ENCODE measurements at places on chromosomes 12 and 14.

DNA sequence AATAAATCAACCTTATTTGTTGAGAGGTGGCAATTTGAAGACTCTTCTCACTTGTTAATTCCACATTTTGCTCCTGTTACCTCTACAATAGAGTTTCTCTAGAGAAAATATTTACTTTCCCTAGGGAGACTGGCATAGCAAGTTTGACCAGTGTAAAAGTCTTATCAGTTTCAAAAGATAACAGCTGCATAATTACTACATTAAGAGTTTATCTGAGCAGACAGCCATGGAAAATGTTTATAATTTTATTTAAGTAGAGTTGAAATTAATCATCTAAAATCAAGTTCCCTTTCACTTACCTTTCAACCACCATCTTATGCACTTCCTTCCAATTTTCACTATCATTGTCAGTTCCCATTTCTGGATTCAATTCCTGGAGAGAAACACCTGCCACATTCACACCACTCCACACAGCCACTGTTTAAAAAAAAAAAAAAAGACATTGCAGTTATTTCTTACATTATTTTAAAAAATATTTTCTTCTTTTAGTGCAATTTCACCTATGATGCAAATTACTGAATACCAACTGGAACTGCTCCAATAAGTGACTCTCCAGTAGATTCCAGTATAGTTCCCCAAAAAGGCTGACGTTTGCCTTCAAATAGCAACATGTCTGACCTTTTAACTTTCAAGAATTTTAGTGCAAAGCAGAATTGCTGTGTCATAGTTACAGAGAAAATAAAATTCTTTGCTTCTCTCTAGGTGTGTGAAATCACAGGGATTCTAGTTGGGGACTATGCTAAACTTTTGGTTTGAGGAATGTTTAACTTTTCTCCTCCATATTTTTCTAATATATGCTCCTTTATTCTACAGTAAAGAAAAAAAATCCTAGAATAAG lies 19.4 kb downstream of the LDHB start:
- DNase-seq = no peak

GRCh38 chr14:33219957-33220356 lies 281.3 kb downstream of the NPAS3 start:
- no peak for DNase-seq

DNA sequence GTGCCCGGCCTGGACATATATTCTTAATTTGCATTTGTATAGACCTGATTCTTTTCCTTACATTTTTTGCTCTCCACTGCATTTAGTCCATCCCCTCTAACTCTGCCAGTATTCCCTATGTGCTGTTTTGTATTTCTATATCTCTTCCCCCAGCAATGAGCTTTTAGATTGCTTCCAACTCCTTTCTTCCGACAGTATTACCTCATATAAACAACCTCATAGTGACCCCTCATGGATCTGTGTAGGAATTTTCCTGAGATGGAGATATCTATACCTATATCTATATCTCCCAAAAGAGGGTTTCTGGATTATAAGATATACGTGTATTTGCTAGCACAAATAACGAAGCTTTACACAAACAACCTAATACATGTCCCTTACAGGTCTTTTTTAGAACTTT lies 161.9 kb downstream of the CRADD start:
- no peak for DNase-seq

DNA sequence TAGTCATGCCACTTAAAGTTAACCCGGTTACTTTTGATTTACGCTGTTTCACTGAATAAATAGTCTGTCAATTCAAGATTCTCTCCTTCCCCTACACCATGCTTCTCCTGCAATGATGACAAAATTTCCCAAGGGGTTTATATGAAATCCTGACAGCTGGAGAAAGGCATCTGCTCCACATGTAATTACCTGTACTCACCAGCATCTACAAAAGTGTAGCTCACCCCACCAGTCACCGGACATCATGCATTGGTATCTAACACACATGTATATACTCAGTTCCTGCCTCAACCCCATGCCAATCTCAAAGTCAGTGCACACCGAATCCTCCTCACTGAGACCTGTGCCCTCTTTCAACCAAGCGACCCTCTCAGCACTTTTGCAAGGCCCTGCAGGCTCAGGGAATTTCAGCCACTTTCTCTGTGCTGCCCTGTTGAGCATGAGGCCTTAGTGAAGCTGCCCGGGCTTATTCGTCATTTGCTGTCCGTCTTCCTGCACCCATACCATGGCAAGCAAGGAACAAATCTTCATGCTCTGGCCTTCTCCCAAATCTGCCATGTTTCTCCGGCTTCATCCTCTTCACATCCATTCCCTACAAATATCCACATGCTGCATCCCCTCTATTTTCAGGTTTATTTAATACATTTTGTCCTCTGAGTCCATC lies 131.6 kb downstream of the SEC23A start:
- DNase-seq = no peak

DNA sequence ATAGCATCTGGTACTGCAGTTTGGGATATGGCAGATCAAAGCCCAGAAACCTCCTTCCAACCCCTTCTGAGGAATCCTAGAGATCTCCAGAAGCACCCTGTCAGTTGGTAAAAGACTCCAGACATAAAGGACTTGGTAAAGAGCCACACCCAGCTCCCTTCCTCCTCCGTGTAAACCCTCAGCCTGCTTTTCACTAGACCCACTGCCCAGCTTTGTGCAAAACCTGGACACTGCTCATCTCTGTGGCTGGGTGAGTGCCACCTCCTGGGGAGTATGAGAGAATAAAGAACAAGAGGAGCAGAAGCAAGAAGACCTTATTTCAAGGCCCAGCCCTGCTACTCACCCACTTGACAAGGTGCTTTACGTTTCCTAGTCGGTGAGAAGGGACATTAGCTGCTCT lies 33.0 kb downstream of the ANO2 start:
- DNase-seq = no peak

- DNase-seq = no peak
Measured at GRCh38 chr14:67199016-67199415, 9.8 kb downstream of the GARIN2 start.

- DNase-seq = no peak
Measured at GRCh38 chr12:48991247-48992050, 7.7 kb downstream of the DDN start.

GRCh38 chr12:114686773-114687500 lies 3.0 kb upstream of the TBX3 start:
- DNase-seq = no peak

GRCh38 chr12:27319848-27320247 lies 12.8 kb upstream of the BMAL2 start:
- DNase-seq = no peak

GRCh38 chr14:99246536-99247097 lies 25.4 kb downstream of the BCL11B start:
- peak; percentile 60 for DNase-seq

DNA sequence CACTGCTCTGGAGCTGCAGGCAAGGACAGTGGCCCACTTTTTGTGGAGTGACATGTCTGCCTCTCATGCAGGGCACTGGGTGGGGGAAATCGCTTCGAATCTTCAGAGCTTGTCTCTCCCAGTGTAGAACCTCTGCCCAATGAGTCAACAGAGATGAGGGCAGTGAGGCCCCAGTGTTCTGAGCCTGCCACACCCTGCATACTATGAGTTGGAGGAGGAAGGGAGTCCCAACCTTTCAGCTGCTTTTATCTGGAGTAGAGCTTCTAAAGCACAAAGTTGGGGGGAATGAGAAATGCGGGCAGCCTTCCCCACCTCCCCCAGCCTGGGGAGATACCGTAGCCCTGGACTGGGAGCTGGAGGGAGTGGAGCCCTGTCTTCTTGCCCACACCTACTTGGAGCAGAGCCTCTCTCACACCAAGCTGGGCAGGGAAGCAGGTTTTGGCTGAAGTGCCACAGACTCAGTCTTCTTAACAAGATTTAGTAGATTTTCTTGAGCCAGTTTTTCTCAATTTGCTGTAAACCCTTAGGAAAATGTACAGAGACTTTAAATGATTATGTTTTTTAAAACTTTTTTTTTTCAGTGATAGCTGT lies 159.1 kb downstream of the ADGRD1 start:
- DNase-seq = no peak

GRCh38 chr14:69858801-69859200 lies 20.4 kb upstream of the SMOC1 start:
- DNase-seq = no peak

GRCh38 chr12:22406627-22407026 lies 72.1 kb upstream of the ST8SIA1 start:
- no peak for DNase-seq

DNA sequence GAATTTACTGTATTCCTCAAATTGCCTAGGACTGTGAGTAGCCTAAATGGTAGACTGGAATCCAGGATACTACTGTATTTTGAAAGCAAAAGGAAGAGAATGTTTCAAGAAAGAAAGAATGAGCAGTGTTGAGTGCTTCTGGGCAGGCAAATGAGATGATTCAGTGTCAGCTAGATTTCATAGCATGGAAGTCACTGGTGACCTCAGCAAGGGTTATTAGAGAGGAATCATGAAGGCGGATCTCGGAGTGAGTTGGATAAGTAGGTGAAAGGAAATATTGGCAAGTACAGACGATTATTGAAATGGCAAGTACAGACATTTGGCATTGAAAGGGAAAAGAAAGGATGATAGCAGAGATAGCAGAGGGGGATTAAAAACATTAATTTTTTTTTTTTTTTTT lies 27.1 kb downstream of the VRK1 start:
- DNase-seq = no peak

DNA sequence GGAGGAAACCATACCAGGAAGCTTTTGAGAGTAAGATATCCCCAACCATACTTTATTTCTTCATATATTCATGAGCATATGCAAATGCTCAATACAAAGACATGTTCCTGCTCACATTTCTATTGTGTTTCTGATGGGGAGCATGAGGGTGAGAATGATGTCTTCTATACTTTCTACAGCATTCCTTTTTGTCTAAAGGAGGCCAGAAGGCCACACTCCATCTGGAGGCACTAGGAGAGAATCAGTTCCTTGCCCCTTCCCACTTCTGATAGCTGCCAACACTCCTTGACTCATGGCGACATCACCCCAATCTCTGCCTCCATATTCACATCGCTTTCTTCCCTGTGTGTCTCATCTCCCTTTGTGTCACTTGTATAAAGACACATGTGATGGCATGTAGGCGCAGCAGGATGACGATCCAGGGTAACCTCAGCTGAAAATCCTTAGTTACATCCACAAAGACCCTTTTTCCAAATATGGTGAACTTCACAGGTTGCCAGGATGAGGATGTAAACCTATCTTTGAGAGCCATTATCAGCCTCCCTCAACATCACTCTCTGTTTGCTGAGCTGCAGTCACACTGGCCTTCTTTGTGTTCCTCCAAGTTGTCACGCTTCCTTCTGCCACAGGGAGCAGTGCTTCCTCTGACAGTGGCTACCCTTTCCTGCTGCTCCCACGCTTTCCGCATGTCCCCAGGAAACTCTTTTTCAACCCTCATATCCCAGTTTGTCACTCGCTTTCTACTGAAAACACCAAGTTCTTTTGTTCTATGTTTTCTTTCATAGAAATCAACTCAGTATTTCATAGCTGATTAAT lies 96.9 kb downstream of the STXBP6 start:
- no peak for DNase-seq

DNA sequence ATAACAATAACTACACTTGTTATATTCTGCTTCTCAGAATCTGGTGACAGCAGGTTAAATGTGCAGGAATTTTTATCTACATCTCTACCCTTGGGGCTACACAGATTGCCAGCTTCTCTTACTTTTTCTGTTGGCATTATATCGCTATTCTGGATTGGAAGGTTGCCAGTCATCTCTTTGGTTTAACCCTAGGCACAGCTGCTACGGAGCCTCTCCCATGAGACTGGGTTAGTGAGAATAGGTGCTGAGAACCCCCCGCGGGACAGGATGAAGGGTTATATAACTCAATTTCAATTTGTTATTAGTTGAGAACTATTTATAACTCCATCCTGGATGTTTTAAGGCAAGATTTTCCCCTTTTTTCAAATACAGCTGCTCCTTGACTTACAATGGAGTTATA lies 73.1 kb downstream of the ACADS start:
- no peak for DNase-seq

GRCh38 chr12:126171937-126172559 lies 1106.8 kb downstream of the AACS start:
- no peak for DNase-seq

DNA sequence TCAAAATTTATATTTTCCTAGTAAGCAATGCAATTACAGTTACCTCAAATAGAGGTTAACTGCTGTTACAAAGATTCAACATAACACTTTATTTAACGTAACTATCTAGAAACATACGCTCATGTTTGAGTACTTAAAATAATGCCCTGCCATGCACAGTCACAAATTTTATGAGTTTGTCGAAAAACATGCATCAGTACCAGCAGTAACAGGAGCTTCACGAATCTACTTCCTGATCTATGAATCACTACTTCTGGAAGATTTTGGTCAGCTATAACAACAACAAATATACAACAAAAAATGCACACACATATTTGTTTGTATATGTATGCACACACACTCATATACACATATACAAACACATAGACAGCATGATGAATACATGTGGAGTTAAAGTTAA lies 881.8 kb downstream of the FSCB start:
- no peak for DNase-seq

DNA sequence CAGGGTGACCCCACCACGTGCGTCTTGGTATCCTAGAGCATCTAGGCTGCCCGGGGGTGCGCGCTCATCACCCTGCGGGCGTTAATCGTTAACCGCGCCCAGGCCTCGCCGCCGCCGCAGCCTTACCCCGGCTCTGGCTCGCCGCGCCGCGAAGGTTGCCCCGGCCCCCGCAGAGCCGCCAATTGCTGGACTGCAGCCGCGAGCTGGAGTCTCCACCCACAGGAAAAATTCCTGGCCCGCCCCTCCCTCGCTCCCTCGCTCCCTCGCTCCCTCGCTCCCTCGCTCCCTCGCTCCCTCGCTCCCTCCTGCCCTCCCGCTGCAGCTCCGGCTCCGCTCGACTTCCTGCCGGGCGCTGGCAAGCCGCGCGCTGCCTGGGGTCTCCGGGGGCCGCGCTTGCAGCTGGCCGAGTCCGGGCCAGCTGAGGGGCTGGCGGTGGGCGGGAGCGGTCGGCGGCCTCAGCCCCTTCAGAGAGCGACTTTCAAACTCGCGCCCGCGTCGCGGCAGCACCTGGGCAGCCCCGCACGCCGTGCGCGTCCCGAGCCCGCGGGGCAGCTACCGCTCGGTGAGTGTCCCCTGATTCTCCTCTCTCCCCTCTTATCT lies at the start of gene PLEKHG3:
Gene PLEKHG3, plus strand, starts transcription at position 282 of the 600 bp plus-strand sequence. CDS start 23,208 bp downstream, outside the sequence.
- peak; percentile 65 for DNase-seq

DNA sequence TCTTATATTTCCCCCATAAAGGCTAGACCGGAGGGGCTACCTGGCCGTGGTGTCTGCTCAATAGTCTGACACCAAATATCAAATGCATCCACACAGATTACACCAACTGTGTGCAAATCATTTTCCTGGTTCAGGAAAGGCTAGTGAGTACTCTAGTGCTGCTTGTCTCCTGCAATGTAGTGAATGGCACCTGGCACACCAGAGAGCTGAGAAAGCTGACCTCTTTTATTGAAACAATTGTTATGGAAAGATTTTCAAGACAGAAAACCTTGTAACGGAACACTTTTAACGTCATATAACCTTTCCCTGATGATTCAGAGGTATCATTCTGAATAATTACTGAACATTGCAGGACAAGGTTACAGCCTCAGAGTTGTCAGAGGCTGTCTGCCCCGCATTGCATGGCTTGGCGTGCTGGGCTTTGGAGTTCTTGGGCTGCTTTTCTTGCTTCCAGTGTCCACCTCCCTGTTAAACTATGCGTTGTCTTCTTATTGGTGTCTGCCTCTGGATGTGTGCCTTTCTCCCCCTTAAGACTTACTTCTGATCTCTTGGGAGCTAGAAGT lies 40.7 kb upstream of the HDAC7 start:
- DNase-seq = no peak

- no peak for DNase-seq
Measured at GRCh38 chr14:19902409-19902808, 18.0 kb upstream of the OR4K5 start.

- DNase-seq = no peak
Measured at GRCh38 chr12:128813883-128814282, 9.9 kb downstream of the SLC15A4 start.

- DNase-seq = no peak
Measured at GRCh38 chr12:93921521-93921920, 226.9 kb upstream of the PLXNC1 start.

Measured in CD4-positive, alpha-beta T cell (primary cell).